Iris pigment epithelial cell (primary cell): ENCODE measurements at places on chromosomes 2 and 18.

DNA sequence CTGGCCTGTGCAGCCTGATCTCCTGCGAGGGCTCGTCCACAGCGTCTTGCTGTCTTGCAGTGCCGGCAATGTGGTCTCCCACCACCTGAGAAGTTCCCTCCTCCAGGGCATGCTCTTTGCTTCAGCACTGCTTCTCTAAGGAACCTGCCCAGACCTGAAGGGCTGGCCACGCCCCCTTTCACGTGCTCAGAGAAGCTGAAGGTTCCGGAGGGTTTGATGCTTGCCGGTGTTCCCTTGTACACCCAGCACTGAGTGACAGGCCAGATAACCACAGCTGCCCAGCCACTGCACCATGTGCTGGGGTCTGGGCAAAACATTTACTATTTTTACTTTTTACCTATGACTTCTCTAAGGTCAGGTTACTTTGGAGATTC, 1.7 kb upstream of the POLR2D start:
- no peak for DNase-seq

DNA sequence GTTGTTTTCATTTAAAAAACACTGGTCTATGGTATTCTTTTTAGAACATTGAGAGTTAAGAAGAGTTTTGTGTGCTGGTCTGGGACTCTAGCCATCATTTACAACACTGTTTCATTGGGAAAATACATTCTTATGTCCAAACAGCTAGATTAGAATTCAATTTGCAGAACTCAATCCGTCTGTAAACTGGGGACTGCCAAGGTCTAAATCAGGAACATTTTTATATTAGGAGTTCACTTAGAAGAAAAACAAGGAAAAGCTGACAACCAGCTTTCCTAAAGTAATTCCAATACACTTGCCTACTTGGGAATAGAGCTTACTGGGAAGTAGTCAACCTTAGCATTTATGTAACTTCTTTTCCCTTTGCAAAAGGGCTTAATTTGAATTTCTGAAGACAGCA, 91.5 kb upstream of the RNF152 start:
- no peak for DNase-seq

DNA sequence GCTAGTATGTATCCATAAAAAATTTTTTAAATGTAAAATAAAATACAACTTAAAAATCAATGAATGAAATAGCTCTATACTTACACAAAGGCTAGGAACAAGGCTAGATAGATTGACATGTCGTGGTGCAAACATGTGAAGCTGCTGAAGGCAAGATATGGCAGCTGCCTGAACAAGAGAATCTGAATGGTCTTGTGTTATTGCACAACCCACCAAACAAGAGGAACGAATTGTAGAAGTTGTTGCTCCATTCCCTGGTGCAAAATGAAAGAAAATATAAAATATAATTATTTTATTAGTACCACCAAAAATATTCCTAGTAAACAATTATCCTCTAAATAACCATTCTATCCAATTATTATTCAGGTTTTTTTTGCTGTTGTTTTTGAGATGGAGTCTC, 46.4 kb downstream of the HEATR5B start:
- DNase-seq: peak; percentile 1

GRCh38 chr2:167681234-167682015, 566.0 kb downstream of the STK39 start:
- DNase-seq: no peak

DNA sequence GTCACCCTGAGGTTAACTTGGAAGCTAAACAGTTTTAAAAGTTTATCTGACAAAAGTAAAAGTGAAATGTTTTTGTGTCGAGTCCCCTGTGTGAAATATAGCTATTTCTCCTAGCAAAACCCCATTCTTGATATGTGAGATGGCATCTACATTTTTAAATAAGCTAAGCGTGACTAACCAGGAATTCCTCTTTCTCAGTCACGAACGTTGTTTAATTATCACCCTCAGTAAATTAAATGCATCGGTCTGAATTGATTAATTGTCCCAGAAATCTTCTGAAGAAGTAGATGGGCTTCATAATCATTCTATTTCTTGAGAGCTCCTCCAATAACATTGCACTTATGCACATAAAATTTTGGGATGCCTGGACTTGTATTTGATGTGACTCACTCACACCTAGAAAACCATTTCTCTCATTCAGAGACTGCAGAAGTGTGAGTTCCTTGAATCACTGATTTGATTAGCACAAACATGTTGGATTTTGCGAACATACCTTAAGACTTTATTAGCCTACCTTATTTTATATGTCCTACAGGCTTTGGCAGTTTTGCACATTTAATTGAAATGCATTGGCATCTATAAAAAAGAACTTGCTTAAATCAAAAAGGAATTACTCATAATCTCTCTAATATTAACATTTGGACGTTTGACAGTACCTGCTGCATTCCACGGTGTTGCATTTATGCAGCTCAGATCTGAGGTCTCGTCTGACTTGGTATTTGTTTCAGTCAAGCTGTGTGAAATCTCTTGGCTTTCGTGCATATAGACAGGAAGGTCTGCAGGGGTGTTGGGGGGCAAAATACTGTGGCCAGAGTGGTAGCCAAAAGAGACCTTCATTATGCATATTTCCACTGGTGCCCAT, 475.2 kb downstream of the EPHA4 start:
- DNase-seq: no peak

GRCh38 chr2:206700156-206700555, 18.0 kb downstream of the DYTN start:
- peak; percentile 2 for DNase-seq

GRCh38 chr2:191314697-191315364, 69.6 kb downstream of the MYO1B start:
- no peak for DNase-seq

- no peak for DNase-seq
Observed at GRCh38 chr2:239946562-239946863, 78.6 kb downstream of the NDUFA10 start.

DNA sequence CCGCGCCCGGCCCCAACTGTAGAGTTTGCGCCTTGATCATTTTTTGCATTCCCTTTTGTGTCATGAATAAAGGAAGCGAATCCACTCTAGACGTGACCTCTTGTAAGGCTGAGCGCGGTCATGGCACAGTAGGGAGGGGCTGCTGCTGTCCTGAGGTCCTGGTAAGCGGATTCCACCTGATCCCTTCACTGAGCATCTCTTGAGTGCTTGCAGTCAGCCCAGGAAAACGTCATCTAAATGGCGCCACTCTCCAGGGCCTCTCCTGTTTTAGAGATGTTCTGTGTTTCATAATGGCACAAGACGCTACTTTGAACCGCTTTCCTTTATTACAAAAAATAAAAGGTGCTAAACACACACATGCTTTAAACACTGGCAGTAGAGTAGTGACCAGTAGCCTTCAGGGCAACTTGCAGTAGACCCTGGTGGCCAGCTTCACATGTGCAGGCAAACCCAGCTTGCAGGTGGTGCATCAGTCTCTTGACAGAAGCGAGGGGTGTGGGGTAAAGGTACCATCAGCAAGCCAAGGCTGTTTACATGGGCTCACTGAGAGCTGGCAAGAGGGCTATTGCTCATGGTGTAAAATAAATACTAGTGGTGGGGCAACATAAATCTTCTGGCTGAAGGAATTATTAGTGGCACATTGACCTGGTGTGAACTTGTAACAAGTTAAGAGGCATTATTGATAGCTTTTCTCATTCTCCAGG, 43.0 kb upstream of the ACKR3 start:
- DNase-seq: no peak

- no peak for DNase-seq
Observed at GRCh38 chr2:240518981-240519380, 38.8 kb downstream of the ANKMY1 start.

- DNase-seq: peak; percentile 42
Observed at GRCh38 chr2:61853086-61853846, 594 bp downstream of the FAM161A start.
